ENCODE measurements at places on chromosomes 12 and 14.

GRCh38 chr12:108597559-108598471 is at the start of gene TMEM119:
TSS of gene TMEM119 (minus strand) at chr12:108598084. CDS start at chr12:108592383, 5,701 bp downstream.
- DNase-seq, result no peak

- peak; percentile 85 for DNase-seq
These were observed 23.6 kb upstream of the KCNH3 start for GRCh38 chr12:49515266-49515665.

DNA sequence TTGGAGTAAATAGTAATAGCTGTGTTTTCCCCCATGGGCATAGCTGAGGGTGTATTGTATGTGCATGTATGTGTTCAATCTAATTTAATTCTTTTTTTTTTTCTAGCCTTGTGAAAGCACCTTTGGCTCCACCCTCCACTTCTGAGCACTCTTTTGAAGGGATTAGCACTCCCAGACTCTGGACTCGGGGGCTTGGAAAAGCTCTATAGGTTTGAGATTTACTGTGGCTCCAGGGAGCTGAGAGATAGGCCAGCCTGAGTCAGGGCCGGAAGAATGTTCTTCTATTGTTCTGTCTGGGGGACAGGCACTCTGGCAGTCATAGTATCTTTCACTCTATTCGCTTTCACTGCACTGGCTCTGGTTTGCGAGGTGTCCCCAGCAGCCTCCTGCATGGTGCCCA is 540.0 kb upstream of the TBX3 start:
- no peak for DNase-seq

DNA sequence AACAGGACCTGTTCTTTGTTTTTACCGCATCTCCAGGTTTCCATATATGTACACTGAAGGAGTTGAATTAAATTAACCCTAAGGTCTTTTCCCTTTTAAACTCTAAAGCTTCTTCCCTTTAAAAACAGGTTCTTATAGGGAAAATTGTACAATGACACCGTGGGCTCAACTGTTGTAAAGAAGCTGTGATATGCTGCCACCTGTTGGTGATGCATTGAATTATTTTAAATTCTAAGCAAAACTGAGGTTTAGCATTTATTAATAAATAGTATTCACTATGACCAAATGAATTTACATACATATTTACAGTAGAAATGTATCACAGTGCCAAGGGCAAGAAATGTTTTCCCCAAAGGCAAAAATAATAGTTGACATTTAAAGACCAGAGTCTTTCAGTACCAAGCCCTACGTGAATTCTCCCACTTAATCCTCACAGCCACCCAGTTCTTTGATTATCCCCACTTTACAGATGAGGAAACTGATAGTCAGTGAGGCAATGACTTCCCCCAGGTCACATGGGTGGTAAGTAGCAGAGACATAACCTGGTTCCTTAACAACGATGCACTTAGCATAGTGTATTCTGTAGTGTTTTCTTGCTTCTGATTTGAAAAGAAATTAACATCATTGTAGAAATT is 35.7 kb upstream of the TMEM263 start:
- no peak for DNase-seq

GRCh38 chr12:49225576-49226166 is 36.8 kb upstream of the TUBA1A start:
- DNase-seq, result no peak

DNA sequence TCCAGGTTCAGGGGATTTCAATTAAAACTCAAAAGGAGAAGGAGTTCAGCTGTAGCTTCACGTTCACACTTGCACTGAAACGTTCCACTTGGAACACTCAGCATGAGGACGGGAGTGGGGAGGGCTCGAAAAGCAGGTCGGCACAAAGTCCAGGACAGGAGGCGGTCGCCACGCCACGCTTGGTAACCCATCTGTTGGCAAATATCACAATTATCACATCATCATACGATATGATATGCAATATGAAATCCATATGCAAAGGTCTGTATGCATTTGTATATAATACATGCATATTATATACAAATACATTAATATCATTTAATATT is 17.2 kb downstream of the ADGRD1 start:
- no peak for DNase-seq

DNA sequence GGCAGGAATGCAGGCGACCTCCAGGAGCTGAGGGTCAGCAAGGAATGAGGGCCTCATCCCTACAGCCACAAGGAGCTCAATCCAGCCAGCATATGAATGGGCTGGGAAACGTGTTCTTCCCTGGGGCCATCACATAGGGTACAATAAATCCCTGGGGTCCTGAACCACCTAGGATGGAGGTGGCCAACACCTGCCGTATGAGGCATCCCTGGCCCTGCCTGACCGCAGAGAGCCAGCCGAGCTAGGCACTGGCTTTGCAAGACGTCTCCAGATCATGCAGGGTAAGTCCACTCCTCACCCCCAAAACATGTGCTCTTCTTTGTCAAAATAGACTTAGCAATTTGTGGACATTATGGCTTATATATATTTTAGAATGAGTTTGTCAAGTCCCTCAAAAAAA is 303.7 kb upstream of the DIO3 start:
- no peak for DNase-seq

DNA sequence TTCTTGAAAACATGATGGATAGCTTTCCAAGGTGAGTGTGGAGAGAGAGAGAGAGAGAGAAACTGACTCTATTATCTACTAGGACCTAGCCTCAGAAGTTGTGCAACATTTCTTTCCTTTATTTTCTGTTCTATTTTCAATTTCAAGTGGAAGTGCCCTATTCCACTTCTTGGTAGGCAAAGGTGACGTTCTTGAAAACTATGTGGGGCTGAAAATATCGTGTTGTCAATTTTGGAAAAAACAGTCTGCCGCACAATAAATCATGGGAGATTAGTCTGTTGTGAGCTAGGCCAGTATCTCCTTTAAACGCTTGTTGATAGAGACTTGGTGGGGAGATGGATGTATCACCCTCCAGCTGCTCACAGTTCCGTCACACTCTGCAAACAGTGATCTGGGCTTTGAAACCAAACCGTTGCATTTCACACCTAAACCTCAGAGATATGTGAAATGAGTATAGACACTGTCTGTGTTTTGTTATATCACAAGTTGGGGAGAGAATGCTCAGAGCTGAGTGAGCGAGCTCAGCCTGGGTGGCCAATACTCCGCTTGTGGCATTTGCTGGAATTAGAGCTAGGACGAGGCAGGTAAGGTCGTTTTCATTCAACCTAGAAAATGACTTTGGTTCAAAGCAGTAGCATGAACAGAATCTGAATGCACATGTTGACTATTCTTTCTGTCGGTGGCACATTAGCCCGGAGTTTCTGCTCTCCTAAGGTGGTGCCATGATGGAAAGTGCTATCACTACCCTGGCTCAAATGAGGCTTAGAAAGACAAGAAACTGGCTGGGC is 75.1 kb upstream of the ST8SIA1 start:
- no peak for DNase-seq

DNA sequence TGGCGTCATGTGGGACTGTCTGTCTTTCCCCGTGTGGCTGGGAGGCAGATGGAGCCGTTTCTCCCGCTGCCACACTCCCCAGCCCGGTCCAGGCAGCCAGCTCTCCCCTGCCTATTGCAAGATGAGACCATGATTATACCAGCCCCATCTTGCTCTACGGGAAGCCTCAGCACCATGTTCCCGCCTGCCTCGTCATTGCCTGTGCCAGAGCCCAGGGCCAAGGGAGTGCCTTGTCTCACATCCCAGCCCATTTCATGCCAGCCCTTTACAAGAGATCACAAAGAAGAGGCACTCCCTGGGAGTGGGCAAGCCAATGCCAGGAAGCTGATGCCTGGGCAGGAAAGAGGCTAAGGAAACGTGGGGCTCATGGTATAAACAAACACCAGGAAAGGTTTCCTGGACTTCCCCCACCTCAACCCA is 23.9 kb downstream of the GPR68 start:
- DNase-seq, result no peak

GRCh38 chr12:11794751-11795150 is 145.3 kb downstream of the ETV6 start:
- no peak for DNase-seq

DNA sequence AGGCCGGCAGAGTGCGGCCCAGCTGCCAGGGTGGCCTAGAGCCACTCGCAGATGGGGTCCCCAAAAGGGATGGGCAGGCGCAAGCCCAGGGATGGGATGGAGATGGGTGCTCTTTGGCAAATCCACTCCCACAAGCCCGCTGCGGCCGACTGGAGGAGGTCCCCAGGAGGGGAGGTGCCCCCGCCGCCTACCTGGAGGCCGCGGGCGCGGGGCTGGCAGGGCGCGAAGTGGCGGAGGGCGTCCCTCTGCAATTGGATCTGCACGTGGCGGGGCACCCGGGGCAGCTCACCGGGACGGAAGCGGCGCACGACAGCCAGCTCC is 730 bp downstream of the PPP1R3E start:
- no peak for DNase-seq

DNA sequence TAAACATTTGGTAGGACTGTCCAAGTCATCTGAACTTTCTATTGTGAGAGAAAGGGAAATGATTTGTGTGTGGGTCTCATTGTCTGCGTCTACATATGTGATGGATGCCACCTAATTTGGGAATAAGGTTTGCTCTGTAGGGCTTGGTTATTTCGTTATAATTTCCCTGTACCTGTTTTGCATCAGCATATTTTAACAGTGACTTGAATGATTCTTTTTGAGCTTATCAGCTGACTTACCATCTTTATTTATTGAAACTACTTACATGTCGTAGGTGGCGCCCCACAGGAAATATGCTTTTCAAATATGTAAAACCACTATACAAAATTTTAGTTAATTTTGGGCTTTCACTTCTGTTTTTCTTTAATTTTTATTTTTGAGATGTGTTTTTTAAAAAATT is 56.5 kb upstream of the BCAT1 start:
- DNase-seq, result no peak

DNA sequence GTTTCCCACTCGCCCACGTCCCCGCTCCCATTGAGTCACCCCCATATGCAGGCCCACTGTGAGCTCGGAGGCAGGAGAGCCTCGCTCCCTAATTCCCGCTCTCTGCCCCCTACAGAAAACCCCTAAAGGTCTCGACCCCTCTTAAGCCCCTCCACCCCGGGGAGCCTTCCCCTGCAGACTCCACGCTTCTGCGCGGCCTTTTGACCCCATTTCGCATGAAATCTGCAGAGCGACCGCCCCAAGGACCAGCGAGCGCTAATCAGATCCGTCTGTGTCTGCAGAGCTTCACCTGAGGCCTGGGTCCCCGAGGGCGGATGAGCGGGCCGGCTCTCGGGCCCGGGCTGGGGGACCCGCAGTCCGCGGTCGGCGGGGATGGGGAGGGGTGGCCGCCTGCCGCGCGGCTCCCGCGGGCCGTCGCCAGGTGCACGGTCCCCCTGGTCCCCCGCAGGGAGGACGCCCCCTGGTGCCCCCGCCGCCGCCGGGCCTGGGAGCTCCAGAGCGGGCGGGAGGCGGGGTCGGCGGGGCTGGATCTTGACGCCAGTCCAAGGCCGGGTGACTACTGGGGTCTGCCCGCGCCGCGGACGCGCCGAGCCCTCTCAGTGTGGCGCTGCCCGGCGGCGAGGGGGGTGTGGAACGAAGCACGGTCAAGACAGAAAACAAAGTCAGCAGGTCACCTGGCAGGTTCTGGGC is 10.1 kb downstream of the BMP4 start:
- DNase-seq, result no peak

GRCh38 chr14:38517426-38517825 is 261.5 kb upstream of the CLEC14A start:
- DNase-seq, result no peak

DNA sequence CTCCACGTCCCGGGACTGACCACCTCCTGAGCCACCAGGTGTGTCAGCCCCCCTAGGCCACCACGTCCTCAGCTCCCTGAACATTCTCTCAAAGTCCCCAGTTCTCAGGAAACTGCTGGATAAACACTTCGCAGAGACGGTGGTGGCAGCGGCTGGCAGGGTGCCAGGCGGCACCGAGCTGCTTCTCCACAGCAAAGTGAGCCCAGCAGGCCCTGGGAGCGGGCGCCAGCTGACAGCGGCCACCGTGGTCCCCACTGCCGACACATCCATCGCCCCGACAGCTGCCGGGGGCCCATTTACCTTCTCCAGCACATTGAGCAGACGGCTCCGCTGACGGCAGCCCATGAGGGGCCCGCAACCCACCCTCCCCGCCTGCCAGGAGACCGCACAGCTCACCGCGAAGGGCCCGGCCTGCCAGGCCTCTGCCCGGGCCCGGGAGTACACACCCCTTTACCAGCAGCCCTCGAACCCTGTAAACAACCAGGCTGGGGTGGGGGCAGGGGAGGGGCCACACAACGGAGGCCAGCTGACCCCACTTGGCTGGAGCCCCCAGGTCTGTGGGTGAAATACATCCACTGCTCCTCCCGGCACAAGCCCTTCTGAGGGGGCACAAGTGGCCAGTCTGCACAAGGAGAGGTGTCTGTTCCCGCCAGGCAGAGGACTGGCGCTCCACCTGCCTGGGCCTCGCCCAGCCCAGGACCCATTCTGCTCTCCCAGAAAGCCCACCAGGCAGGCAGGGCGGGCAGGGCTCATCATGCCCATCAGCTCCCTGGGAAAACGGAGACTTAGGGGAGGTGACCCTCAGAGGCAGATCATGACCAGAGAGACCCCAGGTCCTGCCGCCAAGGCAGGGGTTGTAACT is 10.5 kb downstream of the AKT1 start:
- DNase-seq, result no peak

DNA sequence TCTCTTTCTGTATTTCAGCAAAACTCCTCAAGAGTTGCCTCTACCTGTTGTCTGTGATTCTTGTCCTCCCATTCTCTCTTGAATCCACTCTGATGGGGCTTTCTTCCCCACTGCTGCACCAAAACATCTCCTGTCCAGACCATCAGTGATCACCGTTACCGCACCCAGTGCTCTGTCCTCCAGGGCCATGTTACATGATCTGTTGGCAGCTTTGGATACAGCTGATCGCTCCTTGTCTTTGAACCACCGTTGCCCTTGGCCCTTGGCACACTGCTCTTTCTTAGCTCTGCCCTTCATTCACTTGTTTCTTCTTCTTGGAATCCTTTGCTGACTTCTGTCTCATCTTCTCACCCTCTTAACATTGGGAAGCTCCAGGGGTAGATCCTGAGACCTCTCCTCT is 333.7 kb upstream of the FKBP4 start:
- DNase-seq, result no peak

DNA sequence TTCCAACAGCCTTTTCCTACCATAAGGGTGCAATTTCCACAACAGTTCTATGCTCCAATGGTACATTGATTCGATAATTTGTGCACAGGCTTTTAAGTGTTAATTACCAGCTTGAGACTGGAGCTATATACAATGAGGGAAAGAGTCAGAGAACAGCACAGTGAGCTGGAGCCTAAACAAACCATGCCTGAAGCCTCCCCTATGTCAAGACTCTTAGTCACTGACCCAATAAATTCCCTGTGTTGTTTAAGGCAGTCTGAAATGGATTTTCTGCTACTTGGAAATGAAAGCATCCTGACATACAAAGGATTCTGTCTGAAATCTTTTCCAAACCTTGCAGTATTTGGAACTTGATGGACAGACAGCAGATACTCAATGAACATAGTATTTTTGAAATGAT is 149.0 kb downstream of the EFCAB11 start:
- DNase-seq, result no peak

All from kidney epithelial cell (primary cell).